ENCODE measurements at places on chromosomes 1 and 21. TPM values are rescaled to one million over a fixed set of nuclear protein-coding genes. Genes with fewer than 3 reads are reported as not detected.

Gene IFFO2
- total RNA-seq, result 3.2 TPM

Gene CELA3B
- total RNA-seq, result not detected

Gene FCGR1A
- 1.9 TPM for total RNA-seq

DNA sequence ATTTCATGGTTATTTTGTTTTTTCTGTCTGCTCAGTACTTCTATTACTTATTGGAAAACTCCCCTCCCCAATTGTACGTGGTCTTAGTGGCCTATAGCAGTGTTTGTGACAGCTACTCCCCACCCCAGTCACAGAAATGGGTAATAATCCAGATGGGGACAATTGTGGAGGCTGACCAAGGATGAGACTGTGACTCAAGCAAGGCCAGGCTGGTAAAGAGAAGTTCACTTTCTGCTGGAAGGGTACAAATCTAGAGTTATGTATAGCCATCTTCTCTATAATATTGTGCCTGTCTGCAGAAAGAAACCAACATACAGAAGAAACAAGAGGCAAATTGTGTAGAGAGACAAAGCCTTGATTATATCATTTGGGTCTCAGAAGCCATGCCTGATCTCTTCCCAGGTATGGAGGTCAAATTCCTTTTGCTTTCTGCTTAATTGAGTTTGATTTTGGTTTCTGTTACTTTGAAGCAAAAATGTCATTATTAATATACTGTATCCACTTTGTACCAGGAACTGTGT is 270.4 kb downstream of the HLX start:
- no peaks in the 10 kb centered on the region for H3K36me3 ChIP-seq
- no peaks in the 10 kb centered on the region for H3K4me1 ChIP-seq
- H3K27ac ChIP-seq, result no peak overlapping the region
- H3K27me3 ChIP-seq, result no peaks in the 10 kb centered on the region
- DNase-seq, result no peak
- H3K4me3 ChIP-seq, result no peak overlapping the region

DNA sequence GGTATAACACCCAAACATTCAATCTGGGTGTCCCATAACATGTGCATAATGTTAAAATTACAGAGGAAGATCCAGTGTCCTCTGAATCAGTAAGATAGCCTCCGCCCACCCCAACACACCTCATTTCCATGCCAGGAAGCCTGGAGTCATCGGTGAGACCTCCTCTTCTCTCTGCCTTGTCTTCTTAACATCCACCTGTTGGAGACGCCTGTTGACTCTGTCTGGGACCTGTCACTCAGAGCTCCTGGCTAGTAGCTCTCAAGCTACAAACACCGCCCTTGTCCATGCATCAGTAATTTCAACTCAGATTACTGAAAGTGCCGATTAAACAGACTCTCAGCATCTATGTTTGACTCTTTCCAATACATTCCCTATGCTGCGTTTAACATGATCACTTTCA is 27.4 kb downstream of the KCNJ15 start:
- DNase-seq, result no peak
- no peaks in the 10 kb centered on the region for H3K27me3 ChIP-seq
- H3K4me3 ChIP-seq, result no peak overlapping the region

DNA sequence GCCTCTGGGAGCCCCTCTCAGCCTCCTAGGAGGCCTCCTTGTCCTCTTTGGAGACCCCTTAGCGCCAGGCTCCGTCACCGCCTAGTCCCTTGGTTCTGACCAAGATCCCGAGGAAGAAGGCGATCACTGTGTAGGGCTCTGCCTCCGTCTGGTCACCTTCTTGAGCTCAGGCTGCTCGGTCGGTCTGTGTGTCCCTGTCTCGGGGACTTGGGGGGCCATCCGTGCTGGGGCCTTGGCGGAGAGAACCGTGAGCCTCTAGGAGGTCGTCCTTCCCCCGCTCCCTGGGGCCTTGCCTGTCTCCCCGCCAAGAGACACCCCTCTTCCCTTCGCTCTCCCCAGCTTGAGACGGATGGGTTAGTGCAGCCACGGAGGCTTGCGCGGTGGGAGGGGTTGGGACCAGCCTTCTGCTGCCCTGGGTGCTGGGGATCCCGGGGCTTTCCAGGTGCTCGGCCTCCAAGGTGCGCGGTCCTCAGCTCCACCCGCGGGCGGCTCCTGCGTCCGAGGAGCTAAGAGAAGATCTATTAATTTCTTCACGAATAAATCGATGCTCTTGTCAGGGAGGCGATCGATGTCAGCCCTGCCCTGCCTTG is 701 bp upstream of the INSRR start:
- H3K36me3 ChIP-seq, result no peaks in the 10 kb centered on the region
- H3K27ac ChIP-seq, result no peak overlapping the region
- DNase-seq, result no peak

DNA sequence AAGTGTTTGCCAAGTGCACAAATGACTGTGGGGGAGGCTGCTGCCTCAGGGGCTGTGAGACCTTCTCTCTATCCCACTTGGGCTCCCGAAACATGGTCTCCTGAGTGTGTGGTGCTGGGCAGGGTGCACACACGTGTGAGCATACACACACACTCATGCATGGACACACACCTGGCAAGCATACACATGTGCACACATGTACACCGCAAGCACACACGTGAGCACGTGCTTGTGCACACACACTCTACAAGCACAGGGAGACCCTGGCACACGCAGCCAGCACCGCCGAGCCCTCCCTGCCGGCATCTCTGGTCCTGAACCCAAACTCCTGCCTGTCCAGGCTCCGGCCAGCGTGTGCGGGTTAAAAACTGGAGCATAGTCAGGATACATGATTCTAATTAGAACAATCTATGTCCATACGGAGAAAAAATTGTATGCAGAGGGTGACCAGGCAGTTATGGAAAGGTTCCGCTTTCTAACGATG is 79.4 kb upstream of the TTC34 start:
- no peak overlapping the region for H3K27ac ChIP-seq
- H3K4me1 ChIP-seq, result no peaks in the 10 kb centered on the region
- no peaks in the 10 kb centered on the region for H3K36me3 ChIP-seq

DNA sequence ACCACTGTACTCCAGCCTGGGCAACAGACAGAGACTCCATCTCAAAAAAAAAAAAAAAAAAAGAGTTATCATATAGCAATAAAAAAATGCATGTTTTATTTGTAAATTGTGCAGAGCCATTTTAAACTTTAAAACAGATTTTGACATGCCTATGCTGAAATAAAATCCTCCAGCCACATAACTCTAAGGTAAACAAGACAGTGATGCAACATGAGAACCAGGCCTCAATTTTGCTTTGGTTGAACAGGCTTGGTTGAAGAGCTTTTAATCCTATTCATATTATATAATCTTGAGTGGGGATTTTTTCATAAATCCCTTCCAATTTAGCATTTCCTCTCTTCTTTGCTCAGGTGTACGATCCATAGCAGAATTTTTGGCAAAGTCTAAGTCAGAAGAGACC is 26.1 kb downstream of the ARMH1 start:
- no peak overlapping the region for H3K4me3 ChIP-seq
- H3K27ac ChIP-seq, result no peak overlapping the region
- H3K4me1 ChIP-seq, result peaks cover 4% of the 10 kb centered on the region

- H3K4me3 ChIP-seq, result no peak overlapping the region
- H3K36me3 ChIP-seq, result no peaks in the 10 kb centered on the region
- no peak for DNase-seq
- no peak overlapping the region for H3K27ac ChIP-seq
These were observed 660.6 kb downstream of the LRRIQ3 start for GRCh38 chr1:73537400-73537799.

GRCh38 chr1:116881879-116882520 is 27.7 kb upstream of the PTGFRN start:
- H3K27ac ChIP-seq, result no peak overlapping the region
- H3K4me1 ChIP-seq, result peaks cover 5% of the 10 kb centered on the region
- DNase-seq, result no peak
- H3K27me3 ChIP-seq, result no peaks in the 10 kb centered on the region

DNA sequence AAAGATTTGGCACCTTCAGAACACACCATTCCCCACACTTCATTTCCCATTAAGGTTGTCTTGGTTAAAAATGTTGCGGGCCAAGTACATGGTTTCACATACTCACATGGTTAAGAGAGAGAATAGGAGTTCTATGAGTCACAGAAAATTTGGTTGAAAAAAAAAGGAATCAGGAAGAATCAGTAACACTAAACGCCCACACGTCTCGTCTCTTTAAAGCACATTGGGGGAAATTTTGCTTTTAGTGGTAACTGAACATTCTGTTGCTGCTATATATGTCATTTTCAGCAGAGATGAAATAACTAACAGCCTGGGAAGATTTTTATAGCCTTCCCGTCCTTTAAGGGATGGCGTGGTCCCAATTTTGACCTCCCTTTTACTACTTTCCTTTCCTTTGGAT is 132.9 kb upstream of the ERG start:
- DNase-seq, result no peak
- no peaks in the 10 kb centered on the region for H3K4me1 ChIP-seq
- H3K27me3 ChIP-seq, result no peaks in the 10 kb centered on the region
- no peak overlapping the region for H3K4me3 ChIP-seq

DNA sequence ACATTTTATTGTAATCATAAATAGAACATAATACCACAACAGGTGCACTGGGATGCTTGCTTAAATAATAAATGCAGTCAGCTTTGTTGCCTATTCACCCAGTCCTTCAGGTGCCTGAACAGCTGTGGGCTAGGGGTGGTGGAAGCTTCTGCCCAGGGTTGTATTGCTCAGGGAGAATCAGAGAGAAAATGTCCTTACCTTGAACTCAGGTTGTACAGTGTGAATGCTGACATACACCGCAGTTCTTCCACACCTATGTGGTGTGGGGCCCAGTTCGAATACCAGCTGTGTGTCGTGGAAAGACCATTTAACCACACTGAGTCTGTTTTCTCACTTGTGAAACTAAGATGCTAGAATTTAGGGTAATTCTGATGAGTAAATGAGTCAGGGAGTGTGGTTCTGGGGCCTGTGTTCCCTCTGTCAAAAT is 115.7 kb upstream of the ATP1A1 start:
- H3K36me3 ChIP-seq, result no peaks in the 10 kb centered on the region
- H3K4me1 ChIP-seq, result no peaks in the 10 kb centered on the region
- H3K27me3 ChIP-seq, result no peaks in the 10 kb centered on the region
- H3K27ac ChIP-seq, result no peak overlapping the region
- no peak overlapping the region for H3K4me3 ChIP-seq
- DNase-seq, result no peak

DNA sequence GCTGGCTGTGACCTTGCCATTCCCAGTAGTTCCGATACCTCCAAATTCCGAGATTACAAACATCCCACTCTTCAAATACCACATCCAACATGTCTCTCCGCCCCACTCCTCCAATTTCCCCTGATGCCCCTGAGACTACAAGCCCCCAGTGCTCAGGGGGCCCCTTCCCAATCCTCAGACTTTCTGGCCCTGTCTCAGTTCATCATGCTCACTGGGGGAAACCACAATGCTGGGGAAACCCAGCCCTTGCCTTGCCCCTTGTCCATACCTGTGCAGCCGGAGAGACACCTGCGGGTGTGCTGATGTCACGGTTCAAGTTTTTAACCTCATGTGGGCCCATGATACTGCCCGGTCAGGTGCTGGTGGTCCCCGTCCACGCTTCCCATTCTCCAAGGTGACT is 226.6 kb downstream of the CAMTA1 start:
- H3K27ac ChIP-seq, result no peak overlapping the region
- no peaks in the 10 kb centered on the region for H3K36me3 ChIP-seq
- no peak overlapping the region for H3K4me3 ChIP-seq
- DNase-seq, result no peak

DNA sequence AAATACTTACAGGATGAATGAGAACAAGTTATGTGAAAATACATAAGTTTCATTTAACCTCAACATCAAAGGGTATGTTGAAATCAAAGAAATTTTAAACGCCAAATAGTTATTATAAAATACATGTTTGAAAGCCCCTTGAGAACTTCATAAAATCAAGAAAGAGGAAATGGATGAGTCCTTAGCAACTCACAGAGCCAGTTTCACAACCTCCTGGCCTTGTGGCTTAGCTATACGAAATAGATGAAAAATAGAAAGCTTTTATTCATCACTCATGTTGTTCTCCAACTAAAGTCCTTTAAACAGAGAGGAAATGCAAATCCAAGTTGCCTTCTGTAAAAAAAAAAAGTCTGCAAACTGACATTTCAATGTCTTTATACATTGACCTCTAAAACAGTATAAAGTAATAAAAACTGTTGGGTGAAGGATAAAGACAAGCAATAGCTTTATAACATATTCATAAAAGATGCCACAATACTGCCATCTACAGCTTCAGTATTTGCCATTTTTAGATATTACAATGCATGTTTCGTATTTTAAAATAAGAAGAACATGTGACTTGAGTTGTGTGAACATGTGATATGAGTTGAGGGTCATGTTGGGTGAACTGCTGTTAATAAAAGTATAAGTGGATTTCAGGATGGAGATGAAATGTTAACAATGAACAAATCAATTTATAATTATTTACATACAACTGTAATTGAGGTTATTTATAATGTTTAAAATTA is 847.8 kb downstream of the MRPL39 start:
- H3K4me3 ChIP-seq, result no peak overlapping the region
- no peak overlapping the region for H3K27ac ChIP-seq
- no peaks in the 10 kb centered on the region for H3K36me3 ChIP-seq
- no peak for DNase-seq
- no peaks in the 10 kb centered on the region for H3K4me1 ChIP-seq
